ENCODE measurements at places on chromosomes 1 and 21.

- DNase-seq = no peak
Observed at GRCh38 chr1:175470078-175470477, 273.3 kb downstream of the TNR start.

DNA sequence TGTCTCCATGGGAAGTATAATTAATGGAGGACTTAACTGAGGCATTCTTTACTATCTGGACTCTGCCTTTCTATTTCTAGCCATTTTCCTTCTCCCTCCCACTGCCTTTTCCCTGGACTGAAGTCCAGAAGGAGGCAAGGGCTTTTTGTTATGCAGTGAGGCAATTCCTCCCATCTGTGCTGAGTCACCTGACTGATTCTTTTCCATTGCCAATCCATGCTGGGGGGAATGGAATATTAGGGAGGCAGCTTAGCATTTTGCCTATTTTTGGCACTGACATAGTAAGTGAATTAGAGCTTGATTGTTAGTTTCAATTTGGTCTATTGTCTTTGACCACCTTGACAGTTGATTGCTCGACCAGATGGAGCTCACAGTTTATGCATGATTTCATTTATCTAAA is 1000.6 kb upstream of the PRMT6 start:
- DNase-seq = no peak

DNA sequence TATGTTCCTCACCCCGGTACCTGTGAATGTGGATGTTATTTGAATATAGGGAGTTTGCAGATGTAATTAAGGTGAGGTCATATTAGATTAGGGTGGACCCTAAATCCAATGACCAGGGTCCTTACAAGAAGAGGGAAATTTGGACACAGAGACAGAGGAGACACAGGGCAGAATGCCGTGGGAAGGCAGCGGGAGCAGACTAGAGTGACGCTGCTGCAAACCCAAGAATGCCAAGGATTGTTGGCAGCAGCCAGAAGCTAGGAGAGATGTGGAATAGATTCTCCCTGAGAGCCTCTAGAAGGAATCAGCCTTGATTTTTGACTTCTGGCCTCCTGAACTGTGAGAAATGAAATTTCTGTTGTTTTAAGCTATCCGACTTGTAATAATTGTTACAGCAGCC is 53.6 kb downstream of the SPATA46 start:
- DNase-seq = no peak

GRCh38 chr1:169741666-169742394 is 8.0 kb upstream of the SELE start:
- no peak for DNase-seq

GRCh38 chr1:85582687-85583591 is 2.4 kb downstream of the CCN1 start:
- no peak for DNase-seq

GRCh38 chr1:87600854-87601253 is 272.2 kb downstream of the LMO4 start:
- no peak for DNase-seq

GRCh38 chr1:240237305-240237721 is 145.6 kb downstream of the FMN2 start:
- no peak for DNase-seq

- no peak for DNase-seq
Observed at GRCh38 chr21:31752352-31752751, 20.4 kb upstream of the SCAF4 start.

DNA sequence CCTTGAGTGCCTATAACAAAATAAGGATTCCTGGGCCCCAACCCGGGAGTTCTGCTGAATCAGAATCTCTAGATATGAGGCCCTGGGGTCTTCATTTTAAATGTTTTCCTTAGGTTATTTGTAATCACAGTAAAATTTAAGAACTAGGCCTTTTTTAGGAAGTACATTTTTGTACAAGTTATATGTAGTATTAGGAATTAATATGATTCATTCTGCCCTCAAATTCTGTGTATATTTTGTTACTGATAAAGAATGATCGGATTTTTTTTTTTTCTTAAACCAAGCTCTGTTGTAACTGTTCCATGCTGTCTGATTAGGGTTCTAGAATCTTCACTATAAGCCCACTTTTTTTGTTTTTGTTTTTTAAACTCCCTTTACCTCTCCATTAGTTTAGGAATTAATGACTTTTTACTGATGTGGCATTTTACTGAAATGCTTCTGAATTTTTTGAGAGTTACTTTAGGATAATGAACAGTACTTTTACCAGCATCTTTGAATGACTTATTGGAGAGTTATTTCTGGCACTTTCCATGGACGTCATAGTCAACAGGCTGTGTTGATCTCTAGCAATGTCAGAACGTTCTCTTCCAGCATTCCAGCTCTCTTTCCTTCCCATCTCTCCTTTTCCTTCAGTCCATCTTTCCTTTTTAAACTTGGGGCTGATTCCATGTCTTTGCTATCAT is 48.3 kb downstream of the CLIC4 start:
- no peak for DNase-seq

DNA sequence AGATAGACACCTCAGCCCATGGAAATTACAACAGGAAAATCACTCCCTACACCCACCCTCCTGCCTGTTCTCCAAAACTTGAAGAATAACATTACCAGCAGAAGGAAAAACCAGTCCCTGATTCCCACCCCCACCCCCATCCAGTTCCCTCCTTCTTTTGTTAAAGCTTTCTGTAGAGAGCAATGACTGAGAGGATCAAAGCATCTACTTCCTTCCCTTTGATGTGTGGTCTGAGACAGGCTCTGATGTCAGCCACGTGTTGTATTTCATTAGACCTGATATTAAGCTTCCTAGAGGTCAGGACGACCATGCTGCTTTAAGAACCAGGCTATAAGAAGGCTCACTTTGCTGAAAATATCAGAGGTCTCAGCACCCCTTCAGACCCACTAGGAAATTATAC is 73.9 kb upstream of the HAO2 start:
- DNase-seq = no peak

GRCh38 chr21:26041431-26042180 is 129.0 kb downstream of the APP start:
- no peak for DNase-seq

GRCh38 chr1:84069236-84069845 is 70.4 kb upstream of the TTLL7 start:
- no peak for DNase-seq

GRCh38 chr1:118118469-118118868 is 66.6 kb downstream of the SPAG17 start:
- no peak for DNase-seq
